Hematopoietic multipotent progenitor cell treated with erythropoietin and hydrocortisone succinate and interleukin-3 and kit ligand, for 17 days (in vitro differentiated cells): ENCODE measurements at places on chromosomes 11 and 22.

GRCh38 chr11:72972496-72973128 is 158.4 kb downstream of the ATG16L2 start:
- DNase-seq = no peak

GRCh38 chr11:72665911-72666472 is 8.2 kb downstream of the PDE2A start:
- DNase-seq = no peak

- no peak for DNase-seq
Measured at GRCh38 chr22:50047346-50047745, 10.8 kb downstream of the TTLL8 start.

DNA sequence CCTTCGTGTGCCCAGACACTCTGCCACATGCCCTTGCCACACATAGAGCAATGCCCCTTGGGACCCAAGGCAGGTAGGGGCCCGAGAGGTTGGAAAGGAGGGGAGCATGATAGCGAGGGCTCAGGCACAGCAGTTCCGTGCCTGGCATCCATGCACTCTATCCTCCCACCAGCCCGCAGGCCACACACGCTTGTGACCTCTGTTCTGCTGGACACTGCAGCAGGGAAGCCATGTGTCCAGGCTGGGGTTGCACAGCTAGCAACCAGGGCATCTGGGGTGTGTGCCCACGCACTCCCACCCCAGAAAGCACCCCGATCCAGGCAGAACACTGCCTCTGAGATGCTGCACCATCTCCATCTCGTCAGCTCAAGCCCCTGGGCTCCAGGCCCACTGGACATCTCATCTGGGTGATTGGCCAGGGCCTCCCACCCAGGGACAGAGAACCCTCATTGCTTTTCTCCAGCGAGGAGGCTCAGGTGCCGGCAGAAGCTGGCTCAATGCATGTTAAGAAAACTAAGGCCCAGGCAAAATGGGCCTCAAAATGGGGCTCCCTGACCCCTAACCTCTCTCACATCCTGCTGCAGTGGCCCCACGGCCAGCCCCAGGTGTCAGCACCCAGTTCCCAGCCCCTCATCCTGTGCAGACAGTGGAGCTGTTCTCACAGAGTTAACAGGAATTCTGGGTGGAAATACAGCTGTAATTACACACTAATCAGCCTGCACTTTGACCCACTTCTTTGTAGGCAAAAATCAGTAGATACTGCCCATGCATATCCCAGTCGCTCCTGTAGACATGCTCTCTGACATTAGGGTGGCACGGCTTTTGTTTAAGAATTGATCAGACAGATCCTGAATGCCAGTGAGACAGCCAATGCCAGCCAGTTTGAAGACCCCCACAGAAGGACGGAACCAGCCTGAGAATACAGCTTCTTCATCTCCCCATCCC is 173.9 kb upstream of the B3GAT1 start:
- DNase-seq = no peak

DNA sequence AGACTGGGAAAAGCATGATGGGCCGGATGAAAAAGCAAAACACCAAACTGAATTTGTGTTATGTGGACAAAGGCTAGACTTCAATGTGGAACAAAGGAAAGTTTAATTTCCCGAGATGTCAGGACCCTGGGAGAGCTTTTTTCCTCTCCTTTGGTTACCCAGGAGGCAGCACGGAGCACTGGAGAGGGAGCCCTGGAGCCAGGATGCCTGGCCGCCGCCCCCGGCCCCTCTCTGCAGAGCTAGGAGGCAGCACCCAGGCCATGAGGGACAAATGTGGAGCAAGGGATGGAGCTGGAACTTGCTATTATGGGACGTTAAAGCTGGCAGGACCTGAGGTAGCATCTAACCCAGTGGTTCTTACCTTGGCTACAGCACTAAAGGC is 108.9 kb downstream of the MORC2 start:
- DNase-seq = no peak

GRCh38 chr11:123413636-123414035 is 16.4 kb upstream of the GRAMD1B start:
- no peak for DNase-seq

- DNase-seq = no peak
Measured at GRCh38 chr11:61109671-61110070, 7.4 kb downstream of the CD5 start.

- DNase-seq = no peak
Measured at GRCh38 chr22:19766240-19766510, 5.6 kb downstream of the TBX1 start.

DNA sequence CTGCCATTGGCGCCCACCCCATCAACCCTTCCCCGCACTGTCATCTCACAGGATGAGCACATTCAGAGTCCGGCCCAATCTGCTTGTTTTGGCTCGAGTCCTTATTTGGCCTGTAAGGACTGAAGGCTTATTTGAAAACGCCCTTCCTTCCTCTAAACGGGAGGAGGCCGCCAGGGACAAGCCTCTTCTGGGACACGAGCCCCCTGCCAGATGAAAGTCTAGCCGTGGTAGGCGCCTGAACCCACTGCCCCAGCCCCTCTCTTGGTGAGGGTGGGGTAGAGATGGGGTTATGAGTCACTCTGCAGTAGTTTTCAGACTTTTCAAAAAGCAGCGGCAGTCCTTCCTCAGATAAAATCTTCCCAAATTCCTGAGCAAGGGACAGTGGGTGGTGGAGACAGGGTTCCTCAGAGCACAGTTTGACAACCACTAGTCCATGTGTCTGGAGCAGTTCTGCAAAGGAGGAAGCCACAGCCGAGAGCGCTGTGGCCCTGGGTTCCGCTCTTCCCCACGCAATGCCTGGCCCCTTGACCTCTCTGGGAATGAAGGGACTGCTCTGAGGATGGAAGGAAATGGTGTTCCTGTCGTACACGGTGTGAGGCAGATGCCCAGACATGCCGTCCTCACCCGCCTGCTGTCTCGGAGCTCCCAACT is 57.0 kb downstream of the MYH9 start:
- DNase-seq = no peak
